ENCODE measurements at places on chromosomes 5 and 9. TPM values are rescaled to one million over a fixed set of nuclear protein-coding genes. Genes with fewer than 3 reads are reported as not detected.

Gene GPR151
- not detected for total RNA-seq

Gene SEMA5A
- total RNA-seq, result 59.4 TPM

Gene IFNA13
- not detected for total RNA-seq

Gene FBXO4
- total RNA-seq, result 14.0 TPM

Gene SPINK6
- not detected for total RNA-seq

Gene STXBP1
- 42.9 TPM for total RNA-seq

Gene POLE3
- total RNA-seq, result 31.5 TPM

Gene RLN2
- total RNA-seq, result not detected

Gene ACER2
- 1.1 TPM for total RNA-seq

Gene POLK
- 36.9 TPM for total RNA-seq

Gene SLC6A3
- total RNA-seq, result not detected

Gene C9orf153
- 0.24 TPM for total RNA-seq

Gene TMEM171
- total RNA-seq, result 27.3 TPM

Gene PPP1R26
- 10.1 TPM for total RNA-seq

Gene MEF2C
- total RNA-seq, result 30.8 TPM

Gene CFAP90
- not detected for total RNA-seq

Gene ZNF354B
- 11.2 TPM for total RNA-seq
